Esophagus muscularis mucosa (tissue), 4 donors: ENCODE measurements at places on chromosomes 2 and 18.

DNA sequence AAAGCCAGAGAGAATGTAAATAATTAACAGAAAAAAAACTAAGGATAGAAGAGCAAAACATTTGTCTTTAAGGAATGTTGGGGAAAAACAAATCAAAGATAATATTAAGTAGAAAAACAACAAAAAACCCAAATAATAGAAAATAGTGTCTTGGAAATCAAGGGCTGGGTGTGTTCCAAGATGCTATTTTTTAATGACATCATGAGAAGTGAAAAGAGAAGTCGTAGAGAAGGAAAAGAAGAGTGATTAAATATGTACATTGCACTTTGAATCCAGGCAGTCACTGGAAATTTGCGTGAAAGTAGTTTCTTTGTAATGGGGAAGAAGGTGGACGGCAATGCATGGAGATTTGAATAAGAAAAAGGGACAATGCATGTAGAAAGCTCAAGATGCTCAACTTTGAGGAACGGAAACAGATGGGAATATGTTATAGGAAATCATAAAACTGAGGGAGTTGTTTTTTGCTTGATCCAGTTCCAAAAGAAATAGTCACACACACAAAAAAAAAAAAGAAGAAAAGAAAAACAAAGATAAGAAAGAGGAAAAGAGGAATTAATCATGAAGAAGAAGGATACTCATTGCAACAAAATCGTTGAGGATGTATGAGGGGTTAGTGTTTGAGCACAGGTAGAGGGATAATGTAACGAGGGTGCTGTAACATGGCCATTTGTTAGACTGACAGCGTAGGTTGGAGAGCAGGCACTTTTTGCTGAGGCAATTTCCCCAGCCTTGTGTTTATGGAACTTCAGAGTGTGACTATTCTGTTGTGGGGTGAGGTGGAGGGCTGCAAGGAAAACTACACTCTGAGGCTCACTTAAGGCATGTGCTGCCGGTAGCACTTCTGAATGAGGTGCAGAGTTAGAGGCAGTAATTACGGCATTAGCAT lies 184.1 kb downstream of the CALCRL start:
- no peak for DNase-seq

- no peak for DNase-seq
Measured at GRCh38 chr18:21853016-21853415, 112.4 kb downstream of the MIB1 start.

- no peak for DNase-seq
Measured at GRCh38 chr2:62844311-62845090, 139.0 kb downstream of the EHBP1 start.

DNA sequence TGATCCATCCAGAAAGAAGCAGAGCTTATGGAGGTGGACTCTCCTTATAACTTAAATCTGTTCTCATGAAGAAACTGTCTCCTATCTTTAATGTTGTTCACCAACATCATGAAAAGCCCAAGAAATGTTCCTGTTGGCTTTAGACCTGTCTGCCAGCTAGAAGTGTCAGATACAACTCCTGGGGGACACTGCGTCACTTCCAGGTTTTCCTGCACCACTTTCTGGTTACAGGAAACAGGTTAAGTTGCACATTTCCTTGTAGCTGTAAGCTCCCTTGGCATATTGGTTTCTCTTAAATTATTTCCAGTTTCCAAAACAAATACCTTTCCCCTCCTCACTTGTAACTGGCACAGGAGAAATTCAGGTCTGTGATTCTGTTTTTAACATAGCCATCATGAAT lies 2.9 kb downstream of the CEP68 start:
- DNase-seq, result no peak

GRCh38 chr2:32166115-32166574 lies 481 bp downstream of the SLC30A6 start:
- no peak for DNase-seq

- DNase-seq, result no peak
Measured at GRCh38 chr2:2719015-2719414, 387.9 kb upstream of the MYT1L start.

DNA sequence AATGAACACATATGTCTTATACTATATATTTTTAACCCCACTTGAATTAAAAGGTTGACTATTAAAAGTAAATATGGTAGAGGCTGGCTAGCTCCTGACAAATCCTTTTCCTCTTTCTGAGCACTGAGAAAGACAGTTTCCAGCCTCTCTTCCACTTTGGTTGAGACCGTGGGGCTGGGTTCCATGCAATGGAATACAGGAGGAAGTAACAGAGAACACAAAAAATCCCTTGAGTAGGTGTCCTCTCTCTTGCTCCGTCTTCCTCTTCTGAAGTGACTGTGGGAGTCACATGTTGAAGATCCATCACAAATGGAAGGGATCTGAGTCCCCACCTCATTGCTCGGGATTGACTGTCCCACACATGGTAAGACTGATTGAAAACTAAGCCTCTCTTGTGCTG lies 36.6 kb upstream of the SIGLEC15 start:
- DNase-seq, result no peak
